ENCODE measurements at places on chromosomes 13 and 19.

GRCh38 chr13:47039106-47039505 is 142.3 kb upstream of the HTR2A start:
- no peak for DNase-seq

- DNase-seq: no peak
Measured at GRCh38 chr19:16548956-16549355, 6.7 kb upstream of the CHERP start.

DNA sequence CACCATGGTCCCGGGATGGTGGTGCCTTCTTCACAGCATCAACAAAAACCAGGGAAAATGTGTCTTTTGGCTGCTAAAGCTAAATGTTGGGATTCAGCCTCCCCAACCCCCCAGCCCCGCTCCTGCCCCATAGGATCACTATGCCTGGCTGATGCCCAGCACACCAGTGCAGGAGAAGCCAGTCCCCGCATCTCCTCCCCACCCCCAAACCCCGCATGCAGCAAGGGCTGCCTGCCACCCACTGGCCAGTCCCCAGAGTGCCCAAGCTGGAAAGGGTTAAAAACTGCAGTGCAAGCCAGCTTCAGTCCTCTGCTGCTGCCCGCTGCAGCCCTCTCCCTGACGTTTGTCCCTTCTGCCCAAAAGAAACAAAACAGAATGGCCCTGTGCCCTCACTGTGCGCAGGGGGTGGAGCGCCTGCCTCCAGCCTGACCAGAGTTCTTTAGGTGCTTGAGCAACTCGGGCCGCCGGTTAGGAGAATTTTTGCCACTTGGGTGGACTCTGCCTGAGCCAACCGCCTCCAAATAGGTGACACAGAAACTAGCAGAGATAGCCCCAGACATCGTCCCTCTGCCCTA is 3.7 kb downstream of the CALM3 start:
- DNase-seq: peak; percentile 43

DNA sequence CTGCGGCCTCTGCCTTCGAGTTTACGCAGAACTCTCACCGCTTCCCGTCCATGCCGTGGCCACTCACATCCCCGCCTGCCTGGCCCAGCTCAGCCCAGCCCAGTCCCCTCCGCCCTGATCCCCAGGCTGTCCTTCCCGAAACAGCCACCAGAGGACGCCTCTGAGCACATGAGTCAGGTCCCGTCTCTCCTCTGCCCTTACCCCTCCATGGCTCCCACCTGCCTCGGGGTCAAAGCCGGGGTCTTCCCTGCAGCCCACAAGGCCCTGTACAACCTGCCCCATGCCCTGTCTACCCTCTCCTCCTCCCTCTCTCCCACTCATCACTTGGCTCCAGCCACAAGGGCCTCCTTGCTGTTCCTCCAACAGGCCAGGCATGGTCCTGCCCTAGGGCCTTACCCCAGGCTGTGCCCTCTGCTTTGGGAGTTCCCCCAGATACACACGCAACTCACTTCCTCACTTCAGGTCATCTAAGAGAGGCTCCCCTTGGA is 8.1 kb upstream of the SEMA6B start:
- peak; percentile 93 for DNase-seq

- DNase-seq: peak; percentile 33
Measured at GRCh38 chr19:29384656-29385055, 141.1 kb upstream of the VSTM2B start.

Data from islet precursor cell (in vitro differentiated cells).